GM20000 (cell line): ENCODE measurements at places on chromosomes 12 and 14.

- peak; percentile 27 for DNase-seq
These were observed 9.4 kb downstream of the GCH1 start for GRCh38 chr14:54893151-54893760.

DNA sequence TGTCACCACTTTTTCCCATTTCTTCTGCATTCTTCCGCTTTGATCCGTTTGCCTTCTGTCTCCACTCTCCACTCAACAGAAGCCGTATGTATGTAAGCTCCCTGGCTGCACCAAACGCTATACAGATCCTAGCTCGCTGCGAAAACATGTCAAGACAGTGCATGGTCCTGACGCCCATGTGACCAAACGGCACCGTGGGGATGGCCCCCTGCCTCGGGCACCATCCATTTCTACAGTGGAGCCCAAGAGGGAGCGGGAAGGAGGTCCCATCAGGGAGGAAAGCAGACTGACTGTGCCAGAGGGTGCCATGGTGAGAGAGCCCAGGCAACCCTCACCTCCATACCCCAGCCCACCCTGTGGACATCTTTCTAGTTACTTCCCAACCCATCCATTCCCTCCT, 8.3 kb downstream of the GLI1 start:
- DNase-seq, result no peak

DNA sequence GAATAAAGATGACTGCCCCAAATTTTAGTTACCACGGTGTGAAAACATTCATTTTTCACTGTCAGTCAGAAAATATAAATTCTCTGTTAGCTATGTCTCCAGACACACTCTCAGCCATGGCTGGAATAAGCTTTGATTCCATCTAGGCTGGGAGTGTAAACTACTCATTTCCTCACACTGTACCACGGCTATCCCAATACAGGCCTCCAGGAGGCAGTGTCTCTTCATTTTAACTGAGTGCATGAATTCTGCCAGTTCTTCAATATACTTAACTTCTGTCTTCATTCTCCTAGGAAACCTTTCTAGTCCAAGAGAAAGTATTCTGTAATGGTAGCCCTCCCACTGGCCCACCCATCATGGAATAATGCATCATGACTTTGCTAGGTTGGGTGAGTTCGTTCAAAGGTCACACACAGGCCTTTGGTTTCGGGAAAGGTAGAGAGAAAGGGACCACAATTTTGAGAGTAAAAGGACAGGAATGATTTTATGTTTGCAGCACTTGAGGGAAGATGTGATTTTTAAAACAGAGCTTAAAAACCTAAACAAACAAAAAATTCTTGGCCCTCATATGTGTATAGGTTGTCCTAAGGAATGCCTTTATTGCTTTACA, 381.1 kb downstream of the SEC23A start:
- peak; percentile 35 for DNase-seq

DNA sequence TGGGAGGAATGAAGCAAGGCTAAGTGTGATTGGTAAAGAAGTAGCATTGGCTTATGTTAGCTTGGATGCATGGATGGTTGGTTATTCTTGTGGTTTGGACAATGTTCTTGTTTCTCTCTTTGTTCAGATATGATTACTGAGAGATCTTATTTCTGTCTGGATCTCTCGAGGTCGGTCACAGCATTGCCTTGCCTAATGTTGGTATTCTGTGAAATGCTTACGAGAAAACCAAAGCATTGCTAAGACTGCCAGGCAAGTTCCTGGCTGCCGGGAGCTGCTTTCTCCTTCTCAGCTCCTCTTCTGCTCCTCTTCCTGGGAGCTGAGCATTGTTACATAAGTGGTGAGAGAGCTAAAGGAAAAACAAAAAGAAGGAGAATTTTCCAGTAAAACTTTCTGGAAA, 7.4 kb upstream of the RND1 start:
- DNase-seq, result no peak

GRCh38 chr14:96508900-96509299, 6.7 kb downstream of the PAPOLA start:
- no peak for DNase-seq

- peak; percentile 47 for DNase-seq
These were observed 1.5 kb upstream of the TM7SF3 start for GRCh38 chr12:27015730-27016076.
